ENCODE measurements at places on chromosomes 7 and 10. TPM values are rescaled to one million over a fixed set of nuclear protein-coding genes. Genes with fewer than 3 reads are reported as not detected.

OR2A12 gene
- total RNA-seq = not detected

CFTR gene
- total RNA-seq = not detected

CAMK1D gene
- total RNA-seq = 2.1 TPM

MUC3A gene
- total RNA-seq = 0.11 TPM

NPY gene
- total RNA-seq = not detected

MRM2 gene
- total RNA-seq = 42.9 TPM

ABCB1 gene
- total RNA-seq = not detected

TEX47 gene
- not detected for total RNA-seq

SEMA3D gene
- 4.8 TPM for total RNA-seq

DNA sequence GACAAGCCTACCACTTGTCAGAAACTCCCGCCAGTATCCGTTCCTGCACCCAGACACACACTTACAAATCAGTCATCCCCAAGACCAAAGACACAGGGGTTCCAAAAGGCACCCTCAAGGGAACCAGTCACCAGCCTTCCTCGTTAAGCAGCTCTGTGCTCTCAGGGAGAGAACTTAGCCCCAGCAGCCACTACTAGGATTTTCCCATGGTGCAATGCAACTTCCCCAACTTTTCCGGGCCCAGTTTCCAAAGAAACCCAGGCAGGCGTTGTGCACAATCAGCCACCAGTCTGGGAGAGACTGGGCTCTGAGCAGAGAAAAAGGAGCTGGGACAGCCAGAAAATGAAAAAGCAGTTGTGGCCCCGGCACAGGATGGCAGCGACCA lies 1.2 kb downstream of the DLG5 start:
- peak; percentile 80 for DNase-seq

- DNase-seq = no peak
These were observed 1159.6 kb downstream of the SORCS3 start for GRCh38 chr10:105800641-105801040.

GRCh38 chr7:5635006-5635405 lies 146.5 kb downstream of the RNF216 start:
- no peak for DNase-seq

DNA sequence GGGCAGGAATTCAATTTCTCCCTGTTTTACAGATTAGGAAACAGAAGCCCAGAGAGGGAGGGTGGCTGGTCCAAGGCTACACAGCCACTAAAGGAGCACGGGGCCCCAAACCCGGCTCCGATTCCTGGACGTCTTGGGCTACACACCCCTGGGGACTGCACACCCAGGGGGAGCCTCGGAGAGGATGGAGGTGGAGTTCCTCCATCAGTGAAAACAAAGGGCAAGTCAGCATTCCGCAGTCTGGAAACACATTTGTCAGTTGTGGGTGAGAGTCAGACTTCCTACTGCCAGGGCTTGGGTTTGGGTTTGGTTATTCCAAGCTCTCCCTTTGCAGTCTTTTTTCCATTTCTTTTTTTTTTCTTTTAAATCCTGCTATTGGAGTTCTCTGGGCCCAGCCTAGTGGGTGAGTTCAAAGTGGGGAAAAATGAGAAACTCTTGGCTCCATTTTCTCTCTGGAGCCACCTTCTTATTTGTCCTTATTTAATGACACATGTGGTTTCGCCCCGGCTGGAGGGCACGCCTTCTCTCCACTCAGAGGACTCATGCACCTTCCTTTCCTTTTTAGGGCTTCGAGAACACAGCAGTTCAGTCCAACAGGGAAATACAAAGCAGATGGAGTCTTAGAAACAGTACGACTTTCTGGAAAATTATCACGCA lies 59.9 kb upstream of the AQP1 start:
- no peak for DNase-seq

DNA sequence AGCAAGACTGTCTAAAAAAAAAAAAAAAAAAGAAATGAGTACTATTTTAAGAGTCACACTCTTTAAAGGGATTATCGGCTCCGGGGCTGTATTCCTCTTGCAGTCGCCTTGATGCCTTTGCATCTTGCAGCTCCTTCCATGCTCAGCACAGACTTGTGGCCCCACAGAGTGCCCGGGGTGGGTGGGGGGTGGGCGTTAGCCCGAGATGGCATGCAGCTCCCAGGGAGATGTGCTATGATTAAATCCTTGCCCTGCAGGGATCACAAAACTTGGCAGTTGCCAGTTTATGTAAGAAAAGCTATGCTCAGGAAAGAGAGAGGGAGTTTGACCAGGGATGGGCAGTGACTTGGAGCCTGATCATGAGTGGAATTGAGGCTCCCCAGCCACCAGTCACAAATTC lies 81.9 kb downstream of the CCDC3 start:
- no peak for DNase-seq

DNA sequence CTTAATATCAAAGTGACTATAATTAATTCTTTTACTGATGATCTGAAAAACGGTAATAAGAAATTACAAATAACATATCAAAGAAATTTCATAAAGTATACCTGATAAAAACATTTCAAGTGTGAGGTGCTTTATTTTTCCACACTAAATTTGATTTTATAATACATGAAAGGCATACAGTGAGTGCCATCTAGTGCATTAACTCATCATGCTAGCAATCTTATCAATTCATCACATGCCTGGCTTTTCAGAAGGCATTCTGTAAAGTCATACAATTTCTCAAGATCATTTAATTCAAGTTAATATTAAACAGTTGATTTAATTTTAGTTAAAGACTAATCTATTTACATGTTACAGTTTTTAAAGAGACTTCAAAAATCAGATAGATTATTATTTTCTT lies 1020.9 kb downstream of the GATA3 start:
- peak; percentile 9 for DNase-seq

GRCh38 chr7:37265006-37265405 lies 183.7 kb downstream of the ELMO1 start:
- DNase-seq = no peak

DNA sequence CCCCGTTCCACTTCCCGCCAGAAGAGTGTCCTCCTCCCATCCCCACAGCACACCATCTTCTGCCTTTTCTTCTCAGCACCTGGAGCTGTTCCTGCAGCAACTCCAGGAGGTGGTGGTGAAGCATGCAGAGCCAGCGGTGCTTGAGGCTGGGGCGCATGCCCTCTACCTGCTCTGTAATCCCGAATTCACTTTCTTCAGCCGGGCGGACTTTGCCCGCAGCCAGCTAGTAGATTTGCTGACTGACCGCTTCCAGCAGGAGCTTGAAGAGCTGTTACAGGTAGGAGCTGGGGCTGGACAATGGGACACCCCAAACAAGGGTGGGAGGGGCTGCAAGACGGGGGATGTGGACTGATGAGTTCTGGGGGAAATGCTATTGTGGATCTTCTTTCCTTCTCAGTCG lies 19.1 kb upstream of the PVRIG start:
- DNase-seq = no peak

GRCh38 chr7:102897856-102898531 lies 14.8 kb upstream of the LRRC17 start:
- no peak for DNase-seq

- peak; percentile 89 for DNase-seq
These were observed 47.0 kb upstream of the RPA3 start for GRCh38 chr7:7765422-7765821.

DNA sequence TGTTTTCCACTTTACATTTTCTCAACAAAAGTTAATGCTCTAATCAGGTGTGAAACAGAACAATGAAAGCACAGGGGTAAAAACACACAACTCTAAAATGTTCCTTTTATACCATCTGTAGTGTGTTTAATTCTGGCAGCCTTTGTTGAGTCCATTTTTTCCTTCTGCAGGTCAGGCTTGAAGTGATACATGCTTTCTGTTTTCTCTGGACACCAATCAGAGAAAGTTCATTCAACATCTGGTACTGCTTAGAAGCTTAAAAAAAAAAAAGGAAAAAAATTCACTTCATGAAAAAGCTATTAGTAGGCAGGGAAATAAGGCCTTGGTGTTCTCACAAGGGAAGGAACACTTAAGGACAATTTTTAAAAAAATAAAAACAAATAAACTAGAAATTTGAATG lies 231.3 kb upstream of the RHOBTB1 start:
- DNase-seq = no peak

DNA sequence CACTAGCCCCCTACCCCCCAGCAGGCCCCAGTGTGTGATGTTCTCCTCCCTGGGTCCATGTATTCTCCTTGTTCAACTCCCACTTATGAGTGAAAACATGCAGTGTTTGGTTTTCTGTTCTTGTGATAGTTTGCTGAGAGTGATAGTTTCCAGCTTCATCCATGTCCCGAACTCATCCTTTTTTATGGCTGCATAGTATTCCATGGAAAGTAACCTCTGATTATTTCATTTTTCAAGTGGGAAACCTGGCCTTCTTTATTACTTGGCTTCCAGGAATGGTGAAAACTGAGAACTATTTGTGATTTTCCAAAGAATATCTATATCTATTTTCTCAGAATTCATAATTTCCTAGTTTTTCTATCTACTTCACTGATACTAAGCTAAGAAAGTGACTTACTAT lies 235.0 kb downstream of the MTERF1 start:
- DNase-seq = no peak

- no peak for DNase-seq
These were observed 121.2 kb upstream of the ANKRD1 start for GRCh38 chr10:91042069-91042468.

DNA sequence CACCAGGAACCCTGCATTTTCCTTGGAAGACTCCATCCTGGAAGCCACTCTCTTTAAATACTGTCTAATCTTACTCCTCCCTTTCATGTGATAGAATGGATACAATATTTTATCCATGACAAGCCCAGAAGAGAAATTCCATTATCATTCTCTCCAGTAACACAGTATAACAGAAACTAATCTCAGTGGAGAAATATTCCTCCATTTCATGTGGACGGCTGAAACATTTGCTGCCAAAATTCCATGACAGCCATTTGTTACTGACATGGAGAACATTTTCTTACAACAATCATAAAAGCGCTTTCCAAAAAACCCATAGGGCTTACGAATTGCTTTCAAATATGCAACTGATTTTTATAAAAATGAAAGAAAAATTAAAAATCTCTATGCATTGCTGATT lies 392.8 kb upstream of the KLF6 start:
- no peak for DNase-seq

- no peak for DNase-seq
These were observed 195.6 kb upstream of the AUTS2 start for GRCh38 chr7:69402696-69403095.

- DNase-seq = no peak
These were observed at the start of gene ACTL6B for GRCh38 chr7:100655908-100656674. Gene ACTL6B, minus strand, starts transcription at chr7:100656448. Its CDS starts 94 bp downstream, at chr7:100656354.

GRCh38 chr10:112989826-112990225 lies 39.8 kb downstream of the TCF7L2 start:
- no peak for DNase-seq

- DNase-seq = no peak
These were observed 567 bp downstream of the GTF2IRD1 start for GRCh38 chr7:74454021-74454924.

- DNase-seq = no peak
These were observed 30.3 kb upstream of the HERPUD2 start for GRCh38 chr7:35725280-35725680.

DNA sequence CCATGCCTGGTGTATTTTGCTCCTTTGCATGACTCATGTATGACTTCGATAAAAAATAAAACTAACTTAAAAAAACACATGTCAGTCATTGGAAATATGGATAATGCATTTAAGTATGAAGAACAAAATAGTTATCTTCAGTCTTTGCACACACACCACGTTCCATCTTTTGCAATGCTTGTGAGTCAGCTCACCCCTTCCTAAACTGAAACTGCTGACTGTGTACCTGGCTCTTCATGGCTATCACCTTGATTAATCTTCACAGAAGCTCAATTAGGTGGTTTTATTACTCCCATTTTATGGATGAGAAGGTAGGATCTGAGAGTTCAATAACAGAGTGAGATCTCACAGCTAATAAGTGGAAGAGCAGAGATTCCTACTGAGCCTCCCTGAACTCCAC lies 79.5 kb downstream of the CARD11 start:
- DNase-seq = no peak

GRCh38 chr10:30737931-30738391 lies 108.4 kb upstream of the LYZL2 start:
- DNase-seq = no peak
